ENCODE measurements at places on chromosomes 12 and 14.

GRCh38 chr12:69401940-69402339 lies 42.4 kb downstream of the YEATS4 start:
- no peak for DNase-seq

DNA sequence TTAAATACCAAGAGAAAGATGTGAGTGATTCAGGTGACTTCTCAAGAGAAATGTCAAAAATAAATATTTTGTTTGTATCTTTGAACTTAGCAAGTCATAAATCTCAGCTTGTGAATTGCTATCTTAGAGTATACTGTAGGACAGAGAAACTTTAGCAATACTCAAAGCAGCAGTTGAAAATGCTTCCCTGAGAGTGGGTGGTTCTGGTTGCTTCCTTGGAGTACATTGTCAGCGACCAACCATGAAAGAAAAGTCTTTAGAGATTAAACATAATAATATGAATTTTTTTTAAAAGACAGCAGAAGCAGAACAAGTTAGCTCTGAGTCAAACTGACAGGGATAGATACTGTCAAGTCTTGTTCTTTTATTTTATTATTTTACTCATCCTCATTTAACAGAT lies 86.8 kb upstream of the OSBPL8 start:
- DNase-seq: no peak

GRCh38 chr12:31300341-31300740 lies 25.6 kb downstream of the SINHCAF start:
- DNase-seq: no peak

- DNase-seq: no peak
Measured at GRCh38 chr14:37363661-37364060, 165.9 kb downstream of the MIPOL1 start.

DNA sequence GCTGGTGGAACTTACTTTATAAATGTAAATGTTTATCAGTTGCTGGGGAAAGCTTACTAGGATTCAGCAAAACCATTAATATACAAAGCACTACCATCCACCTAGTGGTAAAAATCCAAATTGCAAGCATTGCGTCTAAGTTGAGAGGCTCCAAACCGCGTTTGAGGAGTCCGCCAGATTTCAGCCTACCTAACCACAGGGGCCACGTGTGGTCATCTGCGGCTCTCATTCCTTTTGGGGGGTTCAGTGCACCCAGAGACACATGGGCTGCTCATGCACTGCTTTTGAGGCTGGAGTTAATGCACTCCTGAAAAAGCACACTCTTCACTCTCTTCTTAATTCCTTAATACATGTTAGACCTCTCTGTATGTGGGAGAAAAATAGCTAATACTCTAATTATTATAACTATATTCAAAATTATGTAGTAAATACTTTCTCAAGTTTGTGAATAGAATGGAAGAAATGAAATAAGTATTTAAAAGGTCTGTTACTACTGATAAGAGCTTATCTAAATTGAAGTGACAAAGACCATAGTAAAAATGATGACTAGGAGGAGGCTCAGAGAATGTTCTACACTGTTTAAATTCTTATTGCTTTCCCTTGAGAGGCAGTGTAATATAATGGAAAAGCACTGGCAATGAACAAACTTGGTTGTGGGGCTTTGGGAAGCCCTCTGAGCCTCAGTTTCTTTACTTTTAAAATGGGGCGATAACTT lies 41.4 kb upstream of the MANSC4 start:
- DNase-seq: no peak

DNA sequence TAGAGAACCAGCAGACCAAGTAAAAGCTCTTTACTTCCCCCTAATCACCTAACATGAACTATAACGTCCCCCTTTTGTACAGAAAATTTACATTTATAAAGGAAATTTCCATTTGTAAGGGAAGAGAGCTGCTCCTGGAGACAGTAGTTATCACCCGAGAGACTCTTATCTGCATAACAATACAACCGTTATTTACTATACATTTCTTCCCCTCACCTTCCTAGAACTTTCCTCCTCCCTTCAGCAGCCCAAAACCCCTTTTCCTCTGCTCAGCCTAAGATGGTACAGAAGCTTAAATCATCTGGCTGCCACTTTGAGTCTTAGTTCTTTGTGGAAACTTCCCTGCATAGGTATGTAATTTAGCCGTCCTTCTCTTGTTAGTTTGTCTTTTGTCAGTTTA lies 40.4 kb upstream of the ETV6 start:
- DNase-seq: no peak

GRCh38 chr14:76063327-76063726 lies 77.8 kb downstream of the IFT43 start:
- no peak for DNase-seq

GRCh38 chr12:112117685-112118084 lies 7.7 kb upstream of the TRAFD1 start:
- no peak for DNase-seq

DNA sequence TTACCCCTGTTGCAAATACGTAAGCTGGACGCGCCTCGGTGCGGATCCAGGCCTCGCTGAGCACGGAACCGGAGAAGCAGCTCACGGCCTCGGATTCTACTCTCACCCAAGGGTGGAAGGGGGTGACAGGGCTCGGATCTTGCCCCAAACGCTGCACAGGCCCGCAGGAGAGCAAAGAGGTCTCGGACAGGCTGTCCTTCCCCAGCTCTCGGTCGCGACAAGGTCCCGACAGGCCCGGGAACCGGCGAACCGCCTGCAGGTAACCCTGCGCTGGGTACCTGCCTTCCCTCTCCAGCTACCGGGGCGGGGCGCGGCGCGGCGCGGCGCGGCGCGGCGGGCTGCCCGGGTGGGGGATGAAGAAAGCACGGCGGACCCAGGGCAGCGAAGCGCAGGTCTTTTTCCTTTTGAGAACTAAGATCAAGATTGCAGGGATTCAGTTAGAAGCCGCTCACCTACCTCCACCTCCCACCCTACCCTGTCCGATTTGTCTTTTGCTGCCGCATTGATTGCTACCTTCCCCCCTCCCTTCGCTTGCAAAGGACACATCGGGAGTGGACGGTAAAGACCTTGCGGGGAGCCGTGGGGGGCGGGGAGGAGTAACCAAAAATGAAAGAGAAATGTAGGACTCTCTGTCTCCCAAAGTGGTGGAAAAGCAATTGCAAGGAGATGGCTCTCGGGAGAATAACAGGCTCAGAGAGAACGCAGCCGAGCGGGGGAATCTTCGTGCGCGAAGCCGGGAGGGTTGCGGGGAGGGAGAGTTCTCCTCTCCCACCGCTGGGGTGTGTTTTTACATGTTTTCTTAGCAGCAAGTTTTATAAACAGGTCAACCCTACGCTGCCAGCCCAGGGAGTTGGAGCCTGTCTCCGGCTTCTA lies 8.4 kb upstream of the TBX3 start:
- DNase-seq: no peak

- DNase-seq: no peak
Measured at GRCh38 chr12:47554046-47554653, 151.7 kb downstream of the RPAP3 start.

DNA sequence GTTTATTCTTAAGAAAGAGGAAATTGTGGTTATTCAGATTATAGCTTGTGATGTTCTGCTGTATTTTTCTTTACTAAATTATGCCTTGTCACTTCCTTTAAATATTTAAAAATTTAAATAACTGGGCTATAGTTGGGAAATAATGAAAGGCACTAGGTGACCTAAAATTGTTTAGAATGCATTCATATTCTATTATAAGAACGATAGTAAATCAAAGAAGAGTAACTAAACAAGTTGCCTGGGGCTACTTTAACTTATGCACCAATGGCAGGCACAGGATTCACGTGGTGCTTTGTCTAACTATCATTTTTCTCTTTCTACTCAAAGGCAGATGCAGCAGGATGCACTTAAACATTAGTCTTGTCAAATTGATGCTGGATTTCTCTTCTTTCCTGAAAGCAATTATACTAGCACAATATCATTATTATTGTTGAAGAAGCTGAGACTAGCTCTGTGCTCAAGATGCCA lies 190.7 kb upstream of the PPFIA2 start:
- DNase-seq: no peak

DNA sequence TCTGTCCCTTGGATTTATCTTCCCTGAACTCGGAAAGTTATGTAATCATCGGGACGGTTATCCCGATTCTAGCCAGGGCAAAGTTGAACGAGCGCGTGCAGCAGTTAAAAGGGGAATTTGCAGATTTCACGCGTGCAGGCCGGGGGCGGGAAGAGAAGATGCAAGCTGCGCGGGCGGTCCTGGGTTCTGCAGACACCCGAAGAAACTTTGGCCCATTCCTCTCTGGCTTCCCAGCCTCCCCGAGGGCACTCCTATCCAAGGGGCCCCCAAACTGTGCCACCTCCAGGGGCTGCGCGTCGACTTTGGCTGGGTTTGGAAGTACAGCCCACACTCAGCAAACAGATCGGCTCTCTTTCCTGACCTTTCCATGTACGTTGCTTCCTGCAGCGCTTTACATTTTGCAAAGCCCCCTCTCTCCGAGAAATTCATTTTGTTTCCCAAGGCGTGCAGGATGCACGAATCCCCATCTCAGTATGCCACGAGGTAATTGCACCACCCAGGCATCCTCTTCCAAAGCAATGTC lies 941 bp upstream of the PPP1CC start:
- DNase-seq: no peak

- no peak for DNase-seq
Measured at GRCh38 chr12:71240946-71241345, 83.1 kb upstream of the TSPAN8 start.

GRCh38 chr12:107042801-107043200 lies 50.5 kb downstream of the CRY1 start:
- no peak for DNase-seq

DNA sequence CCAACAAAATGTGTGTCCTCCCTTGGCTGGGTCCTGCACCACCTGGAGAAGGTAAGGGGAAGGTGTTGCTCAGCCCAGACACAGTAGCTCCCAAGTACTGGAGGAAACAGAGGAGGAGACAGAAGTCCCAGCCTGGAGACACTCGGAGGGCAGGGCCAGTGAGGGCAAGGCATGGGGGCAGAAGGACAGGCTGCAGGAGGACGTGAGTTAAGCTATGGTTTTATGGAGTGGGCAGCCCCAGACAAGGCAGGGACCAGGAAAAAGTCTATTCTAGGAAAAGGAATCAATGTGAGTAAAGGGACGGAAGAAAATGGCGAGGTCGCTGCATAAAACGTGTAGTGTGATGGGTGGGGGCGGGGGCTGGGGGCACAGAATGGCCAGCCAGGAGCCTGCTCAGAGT lies 210.1 kb upstream of the DIO3 start:
- no peak for DNase-seq

- DNase-seq: no peak
Measured at GRCh38 chr12:132727091-132727794, 16.6 kb downstream of the PGAM5 start.

- no peak for DNase-seq
Measured at GRCh38 chr12:26239122-26239851, 43.9 kb downstream of the SSPN start.

- DNase-seq: no peak
Measured at GRCh38 chr12:24229031-24229700, 279.7 kb upstream of the SOX5 start.

DNA sequence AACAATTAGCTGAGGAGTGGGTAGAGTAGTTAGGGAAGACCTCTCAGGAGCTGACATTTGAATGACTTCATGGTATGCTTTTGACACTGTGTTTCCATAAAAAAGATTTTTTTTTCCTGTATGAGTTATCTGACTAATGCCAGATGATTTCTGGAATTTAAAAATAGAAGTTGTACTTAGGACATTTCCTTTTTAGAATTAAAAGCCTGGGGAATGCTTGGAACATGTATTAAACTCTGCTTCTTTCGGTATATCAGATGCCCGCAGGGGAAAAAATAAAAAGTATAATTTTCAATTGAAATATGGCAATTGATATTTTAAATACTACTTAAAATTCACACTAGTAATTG lies 41.1 kb downstream of the BRMS1L start:
- DNase-seq: no peak

- no peak for DNase-seq
Measured at GRCh38 chr14:61701946-61702345, 6.6 kb downstream of the HIF1A start.

DNA sequence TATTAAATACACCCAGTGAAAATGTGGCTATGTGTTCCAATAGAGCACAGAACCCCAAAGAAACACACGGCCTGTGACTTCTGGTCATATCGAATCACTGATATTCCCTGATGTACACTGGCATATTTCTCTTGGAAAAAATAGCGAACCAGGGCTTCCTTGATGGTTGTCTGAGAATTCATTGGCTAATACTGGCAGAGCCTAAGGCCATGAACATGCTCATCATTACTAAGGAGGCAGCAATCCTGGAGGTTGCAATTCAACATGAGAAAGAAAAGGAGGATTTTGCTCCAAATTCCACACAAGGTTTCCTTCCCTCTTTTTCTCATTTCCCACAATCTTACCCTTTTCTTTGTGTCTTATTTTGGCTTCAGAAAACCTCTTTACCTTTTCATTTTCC lies 212.9 kb upstream of the HMGA2 start:
- no peak for DNase-seq

DNA sequence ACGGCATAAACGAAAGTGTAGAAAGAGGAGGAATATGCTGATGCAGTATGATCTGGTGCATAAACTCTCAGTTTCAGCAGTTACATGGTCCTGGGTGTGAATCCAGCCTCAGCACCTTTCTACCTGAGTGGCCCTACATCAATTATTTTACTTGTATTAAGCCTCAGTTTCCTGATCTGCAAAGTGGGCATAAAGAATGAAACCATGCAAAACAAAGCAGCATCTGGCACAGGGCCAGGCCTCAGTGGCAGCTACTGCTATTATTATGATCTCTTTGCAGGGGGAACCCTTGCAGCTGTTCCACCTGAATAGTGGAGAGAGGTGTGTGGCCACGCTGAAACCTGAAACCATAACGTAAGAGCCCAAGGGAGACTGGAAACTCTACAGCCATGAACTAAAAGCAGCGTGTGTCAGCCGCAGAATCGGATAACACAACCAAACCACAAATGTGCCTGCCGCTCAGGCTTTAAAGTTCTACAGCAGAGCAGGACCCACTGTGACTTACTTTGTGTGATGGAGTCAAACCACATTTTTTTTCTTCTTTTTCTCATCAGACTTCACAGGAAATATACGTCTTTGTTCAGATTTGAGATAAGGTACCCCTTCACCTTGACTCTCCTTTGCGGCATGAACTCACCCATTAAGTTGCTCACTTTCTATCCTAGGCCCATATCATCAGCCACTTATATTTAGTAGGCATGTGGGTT lies 29.2 kb upstream of the FOS start:
- DNase-seq: peak; percentile 59

DNA sequence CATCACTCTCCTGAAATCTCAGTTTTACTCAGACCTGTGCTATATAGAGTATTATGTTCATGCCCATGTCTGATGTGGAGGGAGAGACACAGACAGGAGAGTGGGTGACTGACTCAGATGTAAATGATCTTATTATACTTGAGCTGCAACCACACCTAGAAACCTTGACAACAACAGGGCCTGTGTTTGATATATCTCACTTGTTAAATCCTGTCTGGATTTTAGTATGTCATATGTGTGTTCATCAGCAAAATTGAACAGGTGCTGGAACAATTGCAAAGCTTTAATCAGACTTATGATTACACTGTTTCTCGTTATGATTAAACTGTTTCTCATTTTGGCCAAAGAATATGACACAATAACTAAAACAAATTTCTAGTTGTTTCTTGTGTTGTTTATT lies 37.7 kb downstream of the DIP2B start:
- DNase-seq: no peak

- DNase-seq: no peak
Measured at GRCh38 chr12:53983950-53984572, 885 bp upstream of the HOXC10 start.

GRCh38 chr12:4379405-4379804 lies at the start of gene FGF23:
Gene FGF23, minus strand, starts transcription at chr12:4379712. Its CDS starts 130 bp downstream, at chr12:4379582.
- DNase-seq: no peak

- no peak for DNase-seq
Measured at GRCh38 chr12:6030081-6030480, 85.0 kb upstream of the ANO2 start.

- no peak for DNase-seq
Measured at GRCh38 chr12:130965668-130966067, 12.0 kb downstream of the ADGRD1 start.

GRCh38 chr12:113443030-113443539 lies 20.9 kb downstream of the SDSL start:
- no peak for DNase-seq

Data from GM12891 (cell line).